ENCODE measurements at places on chromosomes 3 and 15. TPM values are rescaled to one million over a fixed set of nuclear protein-coding genes. Genes with fewer than 3 reads are reported as not detected.
A peak's percentile ranks its signal among the peaks of the same experiment; 100 is the strongest.

- H3K27me3 ChIP-seq = no peaks in the 10 kb centered on the region
- DNase-seq = no peak
- H3K4me1 ChIP-seq = peaks cover 25% of the 10 kb centered on the region
Measured at GRCh38 chr3:191352014-191352413, 21.7 kb upstream of the UTS2B start.

- no peaks in the 10 kb centered on the region for H3K4me1 ChIP-seq
- peaks cover 32% of the 10 kb centered on the region for H3K36me3 ChIP-seq
- no peak overlapping the region for H3K4me3 ChIP-seq
- no peak for DNase-seq
Measured at GRCh38 chr3:101329016-101329673, 8.8 kb upstream of the IMPG2 start.

DNA sequence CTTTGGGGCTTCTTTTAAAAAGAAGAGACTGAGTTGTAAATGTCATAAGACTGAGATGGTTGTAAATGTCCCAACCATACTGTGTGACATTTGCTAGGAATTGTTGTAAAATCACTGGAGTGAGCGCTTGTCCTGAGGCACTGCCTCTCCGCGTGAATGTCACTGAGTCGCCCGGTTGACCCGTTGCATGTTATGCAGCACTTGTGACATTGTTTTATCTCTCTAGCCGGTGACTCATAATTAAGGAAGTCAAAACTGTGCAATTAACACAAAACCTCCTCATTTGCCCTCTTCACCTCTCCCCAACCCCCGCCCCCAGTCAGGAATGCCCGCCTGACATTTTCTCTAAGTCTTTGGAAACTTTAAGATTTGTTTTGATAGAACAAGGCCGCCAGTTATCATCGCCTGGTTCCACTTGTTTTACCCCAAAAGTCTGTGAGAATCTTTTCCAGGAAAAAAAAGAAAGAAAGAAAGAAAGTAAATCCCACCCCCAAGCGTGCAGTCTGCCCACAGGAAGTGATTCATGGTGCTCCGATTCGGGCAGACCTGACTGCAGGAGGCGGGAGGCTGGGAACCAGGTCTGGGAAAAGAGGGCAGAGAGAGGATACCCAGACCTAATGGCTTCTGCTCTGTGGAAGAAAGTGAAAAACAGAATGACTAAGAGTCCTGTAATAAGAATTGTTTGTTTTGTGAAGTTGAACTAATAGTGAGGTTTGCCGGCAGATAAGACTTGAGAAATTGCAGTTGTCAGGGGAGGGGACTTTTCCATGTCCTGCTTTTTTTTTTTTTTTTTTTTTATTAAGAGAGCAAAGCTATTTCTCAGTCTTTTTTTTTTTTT, 84.8 kb downstream of the SMAD3 start:
- H3K4me1 ChIP-seq = peaks cover 70% of the 10 kb centered on the region
- H3K4me3 ChIP-seq = peak overlapping the region; percentile 67
- H3K27me3 ChIP-seq = no peaks in the 10 kb centered on the region
- no peaks in the 10 kb centered on the region for H3K36me3 ChIP-seq
- DNase-seq = peak; percentile 92
- peak overlapping the region; percentile 94 for H3K27ac ChIP-seq

GRCh38 chr3:25235031-25235430, 193.0 kb upstream of the RARB start:
- no peak overlapping the region for H3K4me3 ChIP-seq
- peak overlapping the region; percentile 64 for H3K27ac ChIP-seq
- H3K4me1 ChIP-seq = peaks cover 16% of the 10 kb centered on the region
- no peaks in the 10 kb centered on the region for H3K36me3 ChIP-seq
- DNase-seq = no peak

DNA sequence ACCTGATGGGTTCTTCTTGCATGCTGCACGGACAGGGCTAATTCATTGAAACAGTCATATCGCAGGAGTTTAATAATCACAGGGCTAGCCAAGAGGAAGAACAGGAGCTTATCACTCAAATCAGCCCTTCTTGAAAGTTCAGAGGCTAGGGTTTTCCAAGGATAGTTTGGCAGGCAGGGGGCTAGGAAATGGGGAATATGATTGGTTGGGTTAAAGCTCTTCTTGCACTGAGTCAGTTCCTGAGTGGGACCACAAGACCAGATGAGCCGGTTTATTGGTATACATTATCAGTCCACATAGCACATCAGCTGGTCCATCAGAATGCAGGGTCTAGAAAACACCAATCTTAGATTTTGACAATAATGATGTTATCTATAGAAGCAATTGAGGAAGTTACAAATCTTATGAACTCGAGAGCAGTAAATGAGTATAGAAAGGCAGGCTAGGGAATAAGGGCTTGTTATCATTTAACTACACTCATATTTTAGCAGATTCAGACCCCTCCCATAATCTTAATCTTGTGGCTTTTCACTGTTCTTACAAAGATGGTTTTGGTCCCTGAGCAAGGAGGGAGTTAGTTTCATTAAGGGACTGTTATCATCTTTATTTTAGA, 58.1 kb upstream of the SLC25A36 start:
- H3K27me3 ChIP-seq = peaks cover 40% of the 10 kb centered on the region
- no peak overlapping the region for H3K4me3 ChIP-seq
- H3K36me3 ChIP-seq = no peaks in the 10 kb centered on the region
- H3K4me1 ChIP-seq = no peaks in the 10 kb centered on the region
- H3K27ac ChIP-seq = no peak overlapping the region

The ZNF280D gene
- 16.1 TPM for total RNA-seq

The PTX3 gene
- total RNA-seq = 51.8 TPM
